HT-29 (cell line): ENCODE measurements at places on chromosomes 1 and 21.

- DNase-seq, result no peak
Measured at GRCh38 chr1:158666037-158666436, 20.5 kb downstream of the SPTA1 start.

DNA sequence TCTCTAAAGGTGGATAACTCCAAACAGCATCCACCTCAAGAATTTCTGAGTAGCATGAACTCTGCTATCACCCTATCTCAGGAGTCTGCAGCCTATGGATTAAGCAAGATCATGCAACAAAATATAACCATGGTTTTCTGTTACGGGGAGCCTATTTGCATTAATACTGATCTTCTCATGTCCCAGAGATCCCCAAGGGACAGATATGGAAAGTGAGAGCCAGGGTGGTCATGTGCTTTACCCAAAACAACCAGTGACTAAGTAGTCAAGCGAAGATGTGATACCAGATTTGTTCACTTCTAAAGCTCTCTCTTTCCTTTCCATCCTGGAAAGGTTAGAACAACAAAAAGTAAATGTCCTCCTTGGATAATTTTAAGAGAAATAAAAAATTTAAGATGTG lies 125.1 kb downstream of the PRRX1 start:
- no peak for DNase-seq

DNA sequence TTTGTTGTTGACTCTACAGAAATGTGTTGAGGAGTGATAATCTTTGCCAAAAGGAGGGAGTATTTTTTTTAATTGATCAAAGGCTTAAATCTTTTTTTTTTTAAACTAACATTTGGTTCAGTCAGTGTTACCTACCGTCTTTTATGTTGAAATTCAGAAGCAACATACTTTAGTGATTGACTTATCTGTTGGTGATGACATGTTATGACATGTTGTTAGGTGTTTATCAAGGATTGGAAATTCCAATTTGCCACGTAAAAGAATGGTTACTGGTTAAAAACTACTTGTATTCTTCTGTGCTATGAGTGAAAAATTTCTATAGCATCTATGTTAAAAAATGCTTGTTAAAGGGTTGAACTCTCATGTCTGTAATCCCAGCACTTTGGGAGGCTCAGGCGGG lies 61.2 kb downstream of the DNM3 start:
- no peak for DNase-seq

- peak; percentile 25 for DNase-seq
Measured at GRCh38 chr1:182602935-182603645, 1.1 kb downstream of the RGS16 start.

GRCh38 chr1:165408518-165408917 lies 36.4 kb downstream of the RXRG start:
- peak; percentile 48 for DNase-seq

DNA sequence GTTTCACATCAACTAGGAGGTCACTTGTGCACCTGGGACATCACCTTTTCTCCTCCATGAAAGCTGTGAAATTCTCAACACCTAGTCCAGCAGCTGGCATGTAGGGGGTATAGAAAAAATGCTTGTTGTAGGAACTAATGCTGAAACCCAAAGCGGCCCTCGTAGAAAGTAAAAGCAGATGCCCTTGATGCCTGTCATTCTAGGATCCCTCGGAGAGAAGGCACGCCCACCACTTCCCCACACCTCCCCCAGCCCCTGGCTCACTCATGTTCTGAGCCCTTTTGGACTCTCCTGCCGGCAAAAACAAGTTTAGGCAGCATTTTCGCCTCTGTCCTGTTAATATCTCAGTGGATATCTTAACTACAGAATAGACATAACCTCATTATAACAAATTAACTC lies 36.5 kb downstream of the RIPK4 start:
- no peak for DNase-seq

DNA sequence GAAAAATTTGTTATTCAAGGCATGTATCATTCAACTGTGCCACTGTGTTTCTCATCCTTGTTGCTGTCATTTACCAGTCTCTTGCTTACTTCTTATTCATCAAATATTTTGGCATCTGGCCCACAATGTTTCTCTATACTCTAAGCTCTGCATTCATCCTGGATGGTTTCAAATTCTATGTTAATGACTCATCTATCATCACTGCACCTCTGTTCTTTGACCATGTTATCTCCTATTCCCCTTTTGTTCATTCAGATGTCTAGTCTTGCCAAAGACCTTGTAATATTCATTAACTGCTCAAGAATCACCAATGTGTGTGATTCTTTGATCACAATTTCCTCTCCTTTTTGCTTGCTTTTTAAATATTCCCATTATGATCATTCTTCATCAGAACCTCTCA lies 54.6 kb upstream of the PRKACB start:
- no peak for DNase-seq

GRCh38 chr1:2060072-2060471 lies 9.9 kb downstream of the PRKCZ start:
- DNase-seq, result no peak

DNA sequence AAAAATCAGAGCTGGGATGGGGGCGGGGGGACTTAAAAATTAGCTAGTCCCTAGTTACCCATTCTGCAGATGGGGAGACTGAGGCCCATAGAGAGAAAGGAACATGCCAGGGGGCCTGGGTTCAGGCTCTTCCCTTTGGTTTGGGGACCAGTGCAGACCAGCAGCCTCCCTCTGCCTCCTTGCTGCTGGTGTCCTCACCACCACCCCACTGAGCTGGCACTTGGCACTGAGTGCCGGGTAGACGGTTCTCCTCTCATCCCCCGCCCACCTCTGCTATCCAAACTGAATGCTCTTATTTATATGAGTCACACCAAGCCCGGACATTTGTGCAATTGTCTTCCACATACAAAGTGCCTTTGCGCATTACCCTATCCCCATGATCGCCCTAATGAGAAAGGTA lies 39.2 kb downstream of the CAMK2N1 start:
- DNase-seq, result no peak

- DNase-seq, result peak; percentile 27
Measured at GRCh38 chr1:12078938-12079861, 16.1 kb downstream of the TNFRSF8 start.

DNA sequence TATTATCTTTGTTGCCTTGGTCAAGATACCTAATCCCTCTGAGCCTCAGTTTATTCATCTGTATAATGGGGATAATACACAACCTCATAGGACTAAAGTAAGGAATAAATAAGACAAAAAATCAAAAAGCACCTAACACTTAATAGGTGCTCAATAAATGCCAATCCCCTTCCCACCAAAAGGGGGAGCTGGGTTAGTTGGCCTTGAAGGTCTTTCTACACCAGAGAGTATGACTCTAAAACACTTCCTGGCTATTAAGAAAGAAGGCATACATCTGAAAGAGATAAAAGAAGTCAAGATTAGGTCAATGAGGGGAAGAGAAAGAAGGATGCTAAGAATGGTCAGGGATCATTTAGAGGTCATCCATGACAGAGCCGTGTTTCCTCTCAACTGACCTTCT lies 11.1 kb downstream of the VSIG8 start:
- DNase-seq, result no peak

DNA sequence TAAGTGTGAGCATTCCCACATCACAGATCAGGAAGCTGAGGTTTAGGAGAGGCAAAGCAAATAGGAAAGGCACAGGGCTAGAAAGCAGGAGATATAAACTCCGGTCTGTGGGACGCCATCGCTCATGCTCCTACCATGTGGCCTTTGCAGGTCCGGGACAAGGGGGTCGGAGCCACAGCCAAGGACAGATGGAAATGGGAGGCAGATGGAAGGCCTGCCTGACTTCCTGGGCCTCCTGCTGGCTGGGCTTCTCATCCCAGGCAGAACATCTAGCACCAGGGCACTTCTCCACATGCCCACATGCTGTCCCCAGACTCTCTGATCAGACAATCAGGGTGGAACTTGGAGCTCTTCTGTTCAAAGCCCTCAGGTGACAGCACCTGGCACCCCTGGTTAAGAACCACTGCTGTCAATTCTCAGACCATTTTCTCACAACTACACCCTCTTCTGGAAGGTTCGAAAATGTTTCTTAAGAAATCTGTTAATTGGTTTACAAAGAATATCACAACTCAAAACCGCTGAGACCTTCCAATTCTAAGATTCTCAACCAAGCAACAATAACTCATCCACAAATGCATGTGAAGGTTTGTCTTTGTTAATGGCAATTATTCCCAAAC lies 173.3 kb upstream of the EDN2 start:
- no peak for DNase-seq

DNA sequence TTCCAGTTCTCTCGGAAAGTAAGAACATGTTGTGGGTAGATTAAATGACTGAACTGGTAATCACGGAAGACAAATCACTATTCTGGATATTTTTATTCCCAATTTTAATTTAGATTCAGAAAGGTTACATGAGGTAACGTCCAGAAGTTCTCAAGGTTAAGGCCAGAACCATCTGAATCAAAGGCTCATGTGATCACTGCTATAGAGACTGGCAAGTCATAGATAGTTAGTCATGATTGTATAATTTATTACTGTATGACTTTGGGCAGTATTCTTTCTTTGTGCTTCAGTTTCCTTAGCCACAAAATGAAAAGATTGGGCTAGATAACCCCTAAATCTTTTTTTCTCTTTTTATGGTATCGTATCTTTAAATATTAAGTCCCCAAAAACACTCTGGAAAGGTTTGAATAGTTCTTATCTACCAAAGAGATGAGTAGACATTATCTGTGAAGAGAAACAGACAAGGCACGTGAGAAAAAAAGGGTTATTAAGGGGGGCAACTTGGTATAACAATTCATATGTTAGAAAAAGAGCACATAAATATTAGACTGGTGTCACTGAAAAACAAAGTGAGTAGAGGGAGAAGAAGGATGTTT lies 241.0 kb downstream of the PTPRC start:
- no peak for DNase-seq

DNA sequence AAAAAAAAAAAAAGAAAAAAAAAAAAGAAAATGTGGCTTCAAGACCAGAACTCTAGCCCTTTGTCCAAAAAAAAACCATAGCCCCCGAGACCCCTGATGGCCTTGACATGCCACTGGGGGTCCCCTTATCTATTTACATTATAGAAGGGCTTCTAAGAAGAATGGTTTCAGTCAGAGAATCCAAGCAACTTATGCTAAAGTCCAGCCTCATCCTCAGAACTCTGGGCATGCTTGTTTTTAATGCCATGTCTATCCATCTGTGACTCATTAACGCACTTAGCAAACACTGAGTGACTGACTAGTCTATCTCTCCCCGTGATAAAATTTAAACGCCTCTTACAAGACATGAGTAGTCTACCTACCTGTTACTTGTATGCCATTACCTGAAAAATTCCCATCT lies 29.3 kb downstream of the ERG start:
- DNase-seq, result peak; percentile 32

DNA sequence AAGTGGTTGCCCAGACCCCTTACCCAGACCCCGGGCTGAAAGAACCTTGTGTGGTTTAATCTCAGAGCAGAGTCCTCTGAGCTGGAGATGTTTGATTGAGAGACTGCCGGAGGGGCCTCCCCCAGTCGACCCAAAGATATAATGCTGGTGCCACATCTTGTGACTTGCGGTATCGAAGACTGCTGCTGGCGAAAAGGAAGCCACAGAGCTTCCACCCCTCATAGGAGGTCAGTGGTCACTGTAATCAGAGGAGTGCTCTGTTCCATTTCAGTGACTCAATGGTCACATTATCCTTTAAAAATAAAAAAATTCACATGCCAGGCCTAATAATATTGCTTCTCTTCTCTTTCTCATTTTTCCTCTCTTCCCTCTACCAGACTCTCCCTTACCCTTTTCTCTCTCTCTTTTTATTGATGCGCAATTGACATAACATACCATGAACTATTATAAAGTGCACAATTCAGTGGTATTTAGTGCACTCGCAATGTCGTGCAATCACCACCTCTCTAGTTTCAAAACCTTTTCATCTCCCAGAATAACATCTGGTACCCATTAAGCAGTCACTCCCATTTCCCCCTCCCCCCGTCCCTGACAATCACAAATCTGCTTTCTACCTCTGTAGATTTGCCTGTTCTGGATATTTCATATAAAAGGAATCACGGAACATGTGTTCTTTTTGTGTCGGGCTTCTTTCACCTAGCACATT lies 52.6 kb upstream of the LYST start:
- DNase-seq, result no peak

DNA sequence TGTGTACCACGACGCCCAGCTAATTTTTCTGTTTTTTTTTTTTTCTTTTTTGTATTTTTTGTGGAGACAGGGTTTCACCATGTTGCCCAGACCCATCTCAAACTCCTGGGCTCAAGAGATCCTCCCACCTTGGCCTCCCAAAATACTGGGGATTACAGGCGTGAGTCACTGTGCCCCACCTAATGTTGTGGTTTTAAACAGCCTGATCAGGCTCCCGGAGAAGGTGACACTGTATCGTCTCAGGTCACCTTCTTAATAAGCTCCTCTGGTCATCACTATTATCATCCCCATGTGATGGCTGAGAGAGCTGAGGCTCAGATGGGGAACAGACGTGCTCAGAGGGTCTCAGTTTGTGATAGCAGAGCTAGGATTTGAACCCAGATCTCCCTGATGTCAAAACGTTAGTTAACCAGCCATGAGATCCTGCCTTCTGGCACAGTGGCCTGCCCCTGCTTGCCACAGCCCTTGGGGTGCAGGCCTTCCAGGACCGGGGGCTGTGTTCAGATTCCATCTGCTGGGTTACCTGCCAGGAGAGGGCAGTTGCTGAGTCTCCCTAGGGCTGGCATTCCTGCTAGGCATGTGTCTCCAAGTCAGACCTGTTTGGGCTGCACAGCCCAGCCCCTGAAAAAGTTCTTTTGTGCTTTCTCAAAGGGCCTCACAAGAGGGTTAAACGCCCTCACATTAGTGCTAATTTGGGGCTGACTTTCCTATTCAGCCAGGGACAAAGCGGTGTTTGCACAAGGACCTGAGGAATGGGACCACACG lies 32.7 kb upstream of the GRHL3 start:
- DNase-seq, result no peak

DNA sequence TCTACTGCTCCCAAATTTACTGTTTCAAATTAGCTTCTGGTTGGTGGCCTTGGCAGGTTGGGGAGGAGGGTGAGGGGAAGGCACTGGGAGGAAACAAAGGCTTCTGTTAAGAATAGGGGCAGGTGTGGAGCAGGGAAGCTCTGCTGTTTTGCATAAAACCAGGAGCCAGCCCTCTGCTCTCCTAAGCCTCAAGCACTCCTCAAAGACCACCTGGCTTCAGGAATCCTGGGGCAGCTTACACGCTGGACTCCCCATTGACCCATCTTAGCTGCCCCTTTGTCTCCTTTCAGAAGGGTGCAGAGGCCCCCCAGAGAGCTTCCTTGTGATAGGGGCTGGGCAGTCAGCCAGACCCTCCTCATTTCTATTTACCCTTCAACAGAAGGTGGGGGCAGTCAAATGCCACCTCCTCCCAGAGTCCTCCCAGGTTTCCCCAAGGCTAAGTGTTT lies 11.5 kb upstream of the DHRS3 start:
- DNase-seq, result no peak

GRCh38 chr1:117017648-117018047 lies 16.1 kb downstream of the CD101 start:
- no peak for DNase-seq

GRCh38 chr1:240501115-240501514 lies 110.8 kb downstream of the GREM2 start:
- DNase-seq, result no peak
